ENCODE measurements at places on chromosomes 2 and 18.

DNA sequence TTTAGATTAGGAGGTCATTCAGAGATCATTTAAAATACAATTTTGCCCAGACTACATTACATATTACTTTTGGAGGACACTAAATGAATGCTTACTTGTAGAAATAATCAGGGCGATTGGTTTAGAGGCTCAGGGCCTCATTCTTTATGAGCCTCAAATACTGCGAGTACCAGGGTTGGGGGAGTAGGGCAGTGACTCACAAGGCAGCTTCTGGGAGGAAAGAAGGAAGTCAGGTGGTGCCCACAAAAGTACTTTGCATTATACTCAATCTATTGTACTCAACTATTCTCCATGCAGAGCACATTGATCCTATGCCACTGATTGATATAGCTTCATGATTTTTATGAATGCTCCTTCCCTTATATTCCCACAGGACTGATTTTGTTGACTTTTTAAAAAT lies 166.9 kb downstream of the SOCS6 start:
- DNase-seq = no peak

DNA sequence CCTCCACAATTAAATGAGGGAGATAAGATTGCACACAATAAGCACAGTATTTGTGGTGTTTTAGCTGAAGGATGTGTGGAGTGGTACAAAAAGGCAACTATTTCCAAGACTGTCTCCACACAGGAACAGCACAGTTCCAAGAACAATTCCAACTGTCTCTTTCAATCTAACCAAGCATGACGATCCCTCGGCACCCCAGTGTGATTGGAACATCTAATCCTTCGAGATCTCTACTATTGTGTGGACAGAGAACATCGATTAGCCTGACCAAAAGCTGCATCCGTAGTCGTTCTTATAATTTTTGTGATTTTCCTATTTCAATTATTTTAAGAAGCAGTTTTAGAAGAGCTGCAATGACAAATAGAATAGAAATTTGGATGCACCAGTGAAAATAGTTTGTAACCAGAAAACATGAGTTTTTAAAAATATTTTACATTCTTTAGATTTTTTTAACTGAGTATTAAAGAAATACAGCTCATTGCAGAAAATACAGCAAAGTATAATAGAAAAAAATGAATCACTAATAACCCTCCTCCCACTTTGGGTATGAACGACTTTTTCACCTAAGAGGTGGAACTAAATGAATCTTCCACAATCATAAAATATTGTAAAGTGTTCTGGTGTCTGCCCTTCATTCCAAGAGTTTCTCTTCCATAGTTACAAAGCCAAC lies 76.4 kb upstream of the CABLES1 start:
- DNase-seq = no peak

DNA sequence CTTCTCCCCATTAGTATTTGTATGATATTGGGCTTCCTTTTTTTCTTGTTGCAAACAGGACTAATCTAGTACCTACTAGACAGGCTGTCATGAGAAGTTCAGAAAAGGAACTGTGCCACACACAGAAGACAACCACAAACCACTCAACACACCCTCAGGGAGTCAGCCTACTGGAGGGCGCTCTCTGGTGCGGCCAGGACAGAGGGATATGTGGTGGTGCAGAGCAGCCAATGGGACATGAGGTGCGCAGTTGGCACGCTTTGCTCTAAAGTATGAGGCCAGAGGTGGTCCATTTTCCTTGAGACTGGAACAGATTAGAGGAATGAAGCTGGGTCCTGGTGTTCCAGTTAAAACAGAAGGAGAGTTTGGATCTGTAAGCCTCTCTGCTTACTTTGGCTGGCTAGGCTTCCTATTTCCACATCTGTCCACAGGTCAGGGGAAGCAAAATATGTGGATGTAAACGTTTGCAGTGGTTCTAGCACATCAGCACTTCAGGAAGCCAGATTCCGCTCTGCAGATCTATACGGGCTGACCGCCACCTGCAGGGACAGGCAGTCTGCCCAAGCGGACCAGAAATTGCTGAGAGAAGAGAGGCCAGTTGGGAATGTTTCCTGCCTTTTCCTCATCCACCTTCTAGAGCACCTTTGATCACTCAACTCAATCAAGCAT lies 114.1 kb downstream of the GFPT1 start:
- DNase-seq = no peak

GRCh38 chr2:113980946-113981345 lies 91.1 kb downstream of the ACTR3 start:
- DNase-seq = no peak

- DNase-seq = no peak
Observed at GRCh38 chr18:44411262-44411905, 269.3 kb upstream of the SETBP1 start.

- no peak for DNase-seq
Observed at GRCh38 chr2:40485318-40485717, 33.4 kb upstream of the SLC8A1 start.

DNA sequence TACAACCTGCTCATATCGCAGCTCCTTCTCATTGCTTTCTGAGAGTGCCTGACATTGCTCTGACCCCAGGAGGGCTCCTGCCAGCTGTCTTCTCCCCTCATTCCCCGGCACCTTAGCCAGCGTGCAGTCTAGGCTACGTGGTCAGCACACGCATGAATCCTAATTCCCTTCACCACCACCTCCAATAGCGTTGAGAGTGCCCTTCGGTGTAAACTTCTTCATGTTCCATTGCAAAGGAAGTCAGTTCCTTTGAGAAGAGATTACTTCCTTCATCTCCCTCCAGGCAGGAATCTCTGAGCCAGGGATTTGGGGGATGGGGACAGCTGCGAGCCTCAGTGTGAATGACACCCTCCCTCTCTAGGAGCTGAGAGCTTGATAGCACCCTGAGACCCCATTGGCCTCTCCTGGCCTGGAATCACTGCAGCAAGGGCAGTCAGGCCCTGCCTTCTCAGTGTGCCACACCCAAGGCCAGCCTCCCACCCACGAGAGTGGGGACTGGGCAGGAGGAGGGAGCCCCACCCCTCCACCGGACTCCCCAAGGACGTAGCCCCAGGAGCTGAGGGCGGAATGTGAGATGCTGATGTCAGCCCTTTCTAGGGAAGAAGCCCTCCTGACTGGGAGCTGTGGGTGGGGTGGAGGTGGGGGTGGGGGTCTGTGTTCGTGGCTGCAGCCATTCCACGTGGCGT lies 53.4 kb downstream of the SLC66A2 start:
- DNase-seq = no peak

GRCh38 chr2:11482473-11483035 lies 16.6 kb upstream of the E2F6 start:
- DNase-seq = no peak

GRCh38 chr18:74244554-74244953 lies 47.2 kb downstream of the CYB5A start:
- DNase-seq = no peak

DNA sequence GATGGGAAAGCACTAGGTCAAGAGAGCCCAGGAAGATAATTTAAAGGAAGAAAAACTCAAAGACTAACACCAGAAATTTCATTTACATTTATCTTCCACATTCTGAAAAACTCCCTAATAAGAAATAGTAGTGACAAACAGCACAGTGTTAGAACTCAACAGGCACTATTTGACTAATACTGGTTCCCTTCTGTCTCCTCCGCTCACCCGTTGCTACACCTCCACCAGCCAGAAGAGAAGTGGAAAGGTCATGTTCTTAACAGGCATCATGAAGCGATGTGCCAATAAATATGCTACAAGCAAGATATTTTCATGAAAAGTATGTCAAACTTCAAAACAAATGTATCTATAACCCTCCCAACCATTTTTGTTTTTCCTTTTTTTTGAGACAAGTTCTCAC lies 5.7 kb downstream of the ROCK1 start:
- DNase-seq = no peak

GRCh38 chr2:111157071-111157661 lies 36.5 kb downstream of the BCL2L11 start:
- DNase-seq = no peak

- DNase-seq = no peak
Observed at GRCh38 chr18:35282353-35282752, 7.7 kb downstream of the ZSCAN30 start.

GRCh38 chr18:1585881-1586488 lies 681.3 kb downstream of the ADCYAP1 start:
- no peak for DNase-seq

GRCh38 chr18:61865466-61866175 lies 27.2 kb downstream of the RNF152 start:
- DNase-seq = no peak

GRCh38 chr2:233211548-233211895 lies 40.0 kb upstream of the ATG16L1 start:
- no peak for DNase-seq

- DNase-seq = no peak
Observed at GRCh38 chr2:64145119-64145518, 899 bp upstream of the PELI1 start.

GRCh38 chr2:101089419-101089818 lies 61.8 kb downstream of the TBC1D8 start:
- no peak for DNase-seq

- no peak for DNase-seq
Observed at GRCh38 chr2:225466891-225467604, 67.5 kb downstream of the NYAP2 start.

DNA sequence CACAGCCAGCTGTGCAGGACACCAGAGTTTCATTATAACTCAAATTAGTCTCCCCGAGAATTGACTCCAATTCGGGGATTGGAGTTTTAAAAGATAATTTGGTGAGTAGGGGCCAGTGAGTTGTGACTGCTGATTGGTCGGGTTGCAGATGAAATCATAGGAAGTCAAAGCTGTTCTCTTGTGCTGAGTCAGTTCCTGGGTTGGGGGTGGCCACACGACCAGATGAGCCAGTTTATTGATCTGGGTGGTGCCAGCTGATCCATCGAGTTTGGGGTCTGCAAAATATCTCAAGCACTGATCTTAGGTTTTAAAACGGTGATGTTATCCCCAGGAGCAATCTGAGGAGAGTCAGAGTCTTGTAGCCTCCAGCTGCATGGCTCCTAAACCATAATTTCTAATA lies 82.7 kb upstream of the SLC66A3 start:
- DNase-seq = no peak

DNA sequence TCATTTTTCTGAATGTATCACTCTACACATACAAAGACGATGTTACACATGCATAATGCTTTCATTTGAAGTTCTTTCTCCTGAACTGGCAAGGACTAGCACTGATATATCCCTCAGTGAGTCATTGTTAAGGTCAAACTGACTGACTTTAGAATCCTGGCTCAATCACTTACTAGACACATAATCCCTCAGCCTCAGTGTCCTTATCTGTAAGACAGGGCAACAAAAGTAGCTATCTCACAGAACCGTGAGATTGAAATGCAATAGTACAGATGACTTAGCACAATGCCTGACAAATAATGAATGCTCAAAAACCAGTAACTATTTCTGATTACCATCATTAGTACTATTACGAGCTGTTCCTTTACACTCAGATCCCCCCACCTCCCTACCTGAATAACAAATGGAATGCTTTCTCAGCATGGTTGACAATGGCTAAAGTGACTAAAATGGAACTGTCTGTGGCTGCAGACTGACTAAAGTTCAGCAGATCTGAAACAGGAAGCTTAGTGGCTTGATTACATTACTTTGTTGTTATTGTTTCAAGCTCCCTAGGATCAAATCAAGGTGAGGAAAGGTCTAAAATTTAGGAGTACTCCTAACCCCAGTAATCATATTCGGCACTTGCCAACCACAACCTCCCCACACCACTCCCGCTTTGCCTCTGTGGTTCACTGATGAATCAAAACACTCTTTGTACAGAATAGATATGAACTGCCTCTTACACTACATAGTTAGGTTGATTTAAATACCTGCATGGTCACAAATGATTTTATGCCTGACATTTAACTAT lies 35.8 kb upstream of the CACNB4 start:
- peak; percentile 32 for DNase-seq

GRCh38 chr18:48954886-48955819 lies 4.4 kb upstream of the SMAD7 start:
- no peak for DNase-seq

DNA sequence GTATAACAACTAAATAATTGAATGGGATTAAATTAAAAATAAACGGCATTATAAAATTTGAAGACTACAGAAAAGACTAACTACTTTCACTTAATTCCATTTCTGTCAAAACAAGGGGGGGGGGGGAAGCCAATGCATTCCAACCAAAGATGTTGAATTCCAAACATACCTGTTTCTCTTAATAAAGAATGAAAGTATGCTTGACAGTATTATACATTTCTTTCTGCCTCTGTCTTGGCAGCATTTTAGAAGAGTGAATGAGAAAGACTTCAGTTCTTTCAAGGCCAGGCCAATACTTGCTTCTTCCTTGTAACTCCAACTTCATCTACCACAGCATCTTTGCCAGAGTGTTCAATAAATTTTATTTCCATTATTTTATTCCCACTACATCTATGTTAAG lies 65.9 kb downstream of the PDE11A start:
- DNase-seq = no peak

GRCh38 chr2:144619760-144620159 lies 99.8 kb upstream of the ZEB2 start:
- DNase-seq = no peak

DNA sequence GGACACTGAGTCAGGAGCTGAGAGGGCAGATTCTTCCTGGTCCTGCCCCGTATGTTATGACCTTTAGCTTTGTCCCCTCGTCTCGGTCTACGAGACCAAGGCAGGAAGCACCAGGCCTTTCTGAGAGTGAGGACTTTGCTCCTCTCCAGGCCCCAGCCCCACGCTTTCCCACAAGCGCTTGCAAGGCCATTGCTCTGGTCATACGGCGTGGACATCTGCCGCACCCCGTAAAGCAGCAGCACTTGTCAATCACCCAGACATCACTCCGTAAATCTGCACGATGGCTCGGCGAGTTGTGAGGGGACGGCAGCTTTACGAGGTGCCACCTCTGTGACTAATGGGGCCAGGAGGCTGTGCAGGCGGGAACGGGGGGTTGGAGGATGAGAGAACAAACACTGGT lies 100.8 kb upstream of the TWIST2 start:
- DNase-seq = no peak

DNA sequence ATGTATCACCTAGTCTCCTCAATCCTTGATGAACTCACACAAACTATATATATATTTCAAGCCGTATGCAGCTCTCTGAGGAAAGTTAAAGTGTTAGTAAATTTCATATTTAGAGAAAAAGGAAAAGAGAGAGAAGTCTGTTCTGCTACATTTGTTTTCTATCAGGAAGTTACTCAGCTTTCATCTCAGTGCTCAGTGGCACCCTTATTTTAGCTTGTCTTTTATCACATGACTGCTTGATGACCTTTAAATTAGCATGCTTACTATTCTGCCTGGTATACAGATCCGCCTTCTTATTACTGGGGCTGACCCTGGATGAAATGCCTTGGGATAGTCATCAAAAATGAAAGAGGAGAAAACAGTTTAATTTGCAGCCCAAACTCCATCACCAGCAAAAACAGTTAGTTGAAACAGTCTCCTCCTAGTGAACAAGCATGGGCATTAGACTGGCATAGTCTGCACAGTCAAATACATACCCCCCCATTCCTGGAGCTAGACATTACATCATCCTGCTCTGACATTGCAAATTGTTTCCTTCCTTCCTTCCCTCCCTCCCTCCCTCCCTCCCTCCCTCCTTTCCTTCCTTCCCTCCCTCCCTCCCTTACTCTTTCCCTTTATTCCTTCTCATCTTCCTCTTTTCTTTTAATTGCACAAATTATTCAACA lies 215.7 kb downstream of the TMEM182 start:
- no peak for DNase-seq
